ENCODE measurements at places on chromosomes 7 and 10.

- no peak for DNase-seq
Observed at GRCh38 chr7:77913977-77914607, 115.5 kb downstream of the PHTF2 start.

GRCh38 chr10:96578022-96578421, 8.8 kb downstream of the TM9SF3 start:
- no peak for DNase-seq

DNA sequence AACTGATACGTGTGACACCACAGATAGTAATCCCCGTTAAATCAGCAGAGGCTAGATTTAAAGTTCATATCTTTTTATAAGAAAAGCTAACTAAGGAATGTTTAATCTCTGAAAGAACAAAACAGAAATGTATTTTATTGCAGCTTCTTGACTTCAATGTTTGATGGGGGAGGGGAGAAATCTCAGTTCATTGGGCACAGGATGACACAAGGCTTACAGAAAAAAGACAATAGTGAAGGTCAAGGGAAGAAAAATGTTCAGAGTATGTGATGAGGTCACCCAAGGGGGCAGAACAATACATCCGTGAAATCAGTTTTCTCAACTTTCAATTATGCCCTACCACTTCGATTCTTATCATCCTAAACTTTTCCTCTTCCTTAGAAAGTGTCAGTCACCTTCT, 102.9 kb downstream of the ELAPOR2 start:
- DNase-seq = no peak

- no peak for DNase-seq
Observed at GRCh38 chr7:69452797-69453196, 145.5 kb upstream of the AUTS2 start.

DNA sequence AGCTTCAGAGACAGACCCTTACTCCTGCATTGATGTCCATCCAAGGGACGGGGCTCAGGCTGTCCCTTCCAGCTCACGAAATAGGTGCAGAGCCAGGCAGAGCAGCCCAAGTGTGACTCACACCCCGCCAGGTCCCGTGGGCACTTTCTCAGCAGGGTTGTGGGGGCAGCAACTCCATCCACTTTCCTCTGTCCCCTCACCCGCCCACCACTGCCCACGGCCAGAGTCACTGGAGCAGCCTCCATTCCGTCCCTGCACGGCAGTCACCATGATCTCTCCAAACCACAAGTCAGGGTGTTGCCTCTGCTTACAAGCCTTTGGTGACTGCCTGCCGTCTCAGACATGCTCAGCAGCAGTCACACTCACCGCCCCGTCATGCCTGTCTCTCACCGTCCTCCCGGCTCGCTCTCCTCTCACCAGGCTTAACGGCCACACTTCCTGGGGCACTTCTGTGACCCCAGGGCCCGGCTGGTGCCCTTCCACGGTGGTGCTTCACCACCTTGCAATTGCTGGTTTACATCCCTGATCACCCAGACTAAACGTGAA, 39.3 kb downstream of the CALML3 start:
- peak; percentile 23 for DNase-seq

DNA sequence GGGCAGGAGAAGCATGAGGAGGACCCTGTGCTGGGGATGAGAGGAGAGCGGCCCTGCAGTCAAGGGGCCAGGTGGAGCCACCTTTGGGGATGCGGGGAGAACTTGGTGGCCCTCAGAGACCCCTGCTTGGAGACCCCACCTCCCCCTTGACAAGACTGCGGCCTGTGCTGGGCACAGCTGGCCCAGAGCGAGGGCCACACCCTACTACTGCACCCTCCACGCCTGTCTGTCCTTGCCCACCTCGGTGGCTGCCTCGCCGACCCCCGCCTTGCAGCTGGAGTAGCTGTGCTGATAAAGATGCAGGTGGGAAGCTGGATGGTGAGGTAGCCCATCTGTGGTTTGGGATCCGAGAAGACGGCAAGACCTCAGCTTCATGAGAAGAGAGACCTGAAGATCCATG, 186.8 kb downstream of the MGMT start:
- DNase-seq = no peak

- no peak for DNase-seq
Observed at GRCh38 chr7:150731916-150732315, 5.3 kb upstream of the GIMAP5 start.

GRCh38 chr7:114889646-114890285, 32.1 kb upstream of the MDFIC start:
- DNase-seq = no peak

GRCh38 chr10:95234951-95235350, 40.9 kb downstream of the ACSM6 start:
- DNase-seq = no peak
